ENCODE measurements at places on chromosomes 11 and 22.
A peak's percentile ranks its signal among the peaks of the same experiment; 100 is the strongest.

- DNase-seq = no peak
Observed at GRCh38 chr22:36022697-36023096, 5.9 kb downstream of the RBFOX2 start.

GRCh38 chr11:14641801-14642200 is 1.8 kb upstream of the PDE3B start:
- no peak for DNase-seq

- no peak for DNase-seq
Observed at GRCh38 chr11:83044958-83045712, 26.6 kb downstream of the RAB30 start.

DNA sequence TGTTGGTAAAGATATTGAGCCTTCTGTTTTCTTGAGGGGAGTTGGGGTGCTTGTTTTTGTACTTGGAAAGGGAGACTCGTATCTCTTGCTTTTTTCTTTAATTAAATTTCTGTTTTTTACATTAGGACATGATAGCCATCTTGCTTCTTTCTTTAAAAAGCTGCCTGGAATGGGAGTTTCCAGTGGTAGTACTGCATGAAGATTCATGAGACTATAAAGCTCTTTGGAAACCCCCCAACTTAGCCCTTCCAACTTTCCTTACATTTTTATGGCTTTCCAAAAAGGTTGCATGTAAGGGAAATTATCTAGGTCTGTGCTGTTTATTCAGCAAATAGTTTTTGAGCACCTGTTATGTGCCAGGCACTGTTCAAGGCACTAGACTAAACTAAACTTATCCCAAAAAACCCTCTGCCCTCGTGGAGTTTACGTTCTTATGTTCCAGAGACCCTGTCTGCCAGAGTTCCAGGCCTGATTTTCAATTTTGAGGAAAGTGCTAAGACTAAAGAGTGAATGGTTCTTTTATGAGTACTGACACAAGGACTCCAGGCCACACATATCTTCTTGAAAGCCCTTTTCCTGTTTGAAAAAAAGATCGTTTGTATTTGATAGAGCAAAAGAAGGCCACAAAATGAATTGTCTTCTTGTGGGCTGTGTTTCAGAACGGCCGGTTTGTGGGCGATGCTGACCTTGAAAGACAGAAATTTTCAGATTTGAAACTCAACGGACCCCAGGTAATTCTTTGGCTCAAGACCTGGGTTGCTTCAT is 31.9 kb downstream of the CTNND1 start:
- no peak for DNase-seq

- no peak for DNase-seq
Observed at GRCh38 chr11:66101066-66101464, 31.0 kb downstream of the PACS1 start.

DNA sequence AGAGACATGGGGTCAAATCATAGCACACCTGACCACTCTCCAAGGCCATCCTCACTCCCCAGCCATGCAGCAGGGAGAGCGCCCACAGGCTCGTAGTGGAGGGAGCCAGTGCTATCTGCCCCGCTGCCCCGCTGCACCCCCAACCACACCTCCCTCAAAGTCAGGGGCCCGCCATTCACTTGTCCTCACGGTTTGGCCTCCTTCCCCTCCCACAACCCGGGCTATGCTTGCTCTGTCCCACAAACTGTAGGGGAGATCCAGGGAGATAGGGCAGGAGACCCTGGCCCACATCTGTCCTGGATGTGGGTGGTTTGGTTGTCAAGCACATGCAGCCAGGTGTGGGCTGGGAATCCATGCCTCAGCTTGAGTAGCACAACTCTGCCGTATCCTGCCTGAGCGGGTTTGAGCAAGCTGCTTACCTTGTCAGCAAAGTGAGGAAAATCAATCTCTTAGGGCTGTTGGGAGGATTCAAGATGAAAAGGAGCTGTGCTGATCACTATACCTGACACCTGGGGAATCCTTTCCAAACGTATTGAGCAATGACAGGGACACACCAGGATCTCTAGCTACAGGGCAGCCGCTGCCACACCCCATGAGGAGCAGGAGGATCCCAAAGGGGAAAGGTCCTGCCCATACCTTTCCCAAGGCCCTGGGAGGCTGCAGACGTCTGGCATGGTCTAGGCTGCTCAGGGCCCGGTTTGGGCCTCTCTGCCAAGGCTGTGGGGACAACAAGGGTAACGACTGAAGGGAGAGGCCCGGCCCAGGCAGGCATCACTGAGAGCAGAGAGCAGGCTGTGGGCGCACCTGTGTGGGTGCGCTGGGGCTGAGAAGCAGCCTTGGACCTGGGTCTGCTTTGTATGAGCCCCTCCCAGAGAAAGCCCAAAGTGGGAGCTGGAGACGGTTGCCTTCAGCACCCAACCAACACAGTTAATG is 23.3 kb downstream of the KCNJ5 start:
- DNase-seq = no peak

DNA sequence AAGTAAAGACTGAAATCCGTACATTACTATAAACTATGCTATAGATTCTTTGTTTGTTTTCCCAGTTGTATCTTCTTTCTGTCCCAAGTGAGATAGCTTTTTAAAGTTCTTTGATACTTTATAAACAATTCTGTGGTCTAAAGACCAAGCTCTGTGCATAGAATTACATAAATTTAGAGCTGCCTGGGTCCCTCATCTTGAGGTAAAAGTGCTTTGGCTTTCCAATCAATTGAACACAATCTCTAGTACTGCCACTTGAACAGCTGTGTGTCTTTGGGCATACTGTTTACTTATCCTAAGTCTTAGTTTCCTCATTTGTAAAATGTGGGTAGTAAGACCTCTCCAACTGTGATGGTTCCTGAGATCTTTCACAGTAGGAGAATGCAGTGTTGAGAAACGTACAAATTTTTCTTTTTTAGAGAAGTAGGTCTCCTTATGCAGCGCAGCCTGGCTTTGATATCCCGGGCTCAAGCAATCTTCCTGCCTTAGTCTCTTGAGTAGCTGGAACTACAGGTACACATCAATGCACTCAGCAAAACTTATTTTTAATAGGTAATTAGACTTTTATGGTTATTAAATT is 2.5 kb upstream of the EED start:
- no peak for DNase-seq

- DNase-seq = no peak
Observed at GRCh38 chr11:5224538-5225479, 2.1 kb downstream of the HBB start.

- DNase-seq = no peak
Observed at GRCh38 chr11:72293910-72294615, 50.1 kb upstream of the PHOX2A start.

- DNase-seq = no peak
Observed at GRCh38 chr11:15206791-15207190, 92.1 kb downstream of the INSC start.

GRCh38 chr11:134506046-134506445 is 94.0 kb upstream of the B3GAT1 start:
- DNase-seq = peak; percentile 62

- DNase-seq = peak; percentile 78
Observed at GRCh38 chr11:130131961-130132850, 27.4 kb upstream of the ST14 start.

GRCh38 chr11:28442131-28442530 is 333.9 kb downstream of the METTL15 start:
- no peak for DNase-seq

DNA sequence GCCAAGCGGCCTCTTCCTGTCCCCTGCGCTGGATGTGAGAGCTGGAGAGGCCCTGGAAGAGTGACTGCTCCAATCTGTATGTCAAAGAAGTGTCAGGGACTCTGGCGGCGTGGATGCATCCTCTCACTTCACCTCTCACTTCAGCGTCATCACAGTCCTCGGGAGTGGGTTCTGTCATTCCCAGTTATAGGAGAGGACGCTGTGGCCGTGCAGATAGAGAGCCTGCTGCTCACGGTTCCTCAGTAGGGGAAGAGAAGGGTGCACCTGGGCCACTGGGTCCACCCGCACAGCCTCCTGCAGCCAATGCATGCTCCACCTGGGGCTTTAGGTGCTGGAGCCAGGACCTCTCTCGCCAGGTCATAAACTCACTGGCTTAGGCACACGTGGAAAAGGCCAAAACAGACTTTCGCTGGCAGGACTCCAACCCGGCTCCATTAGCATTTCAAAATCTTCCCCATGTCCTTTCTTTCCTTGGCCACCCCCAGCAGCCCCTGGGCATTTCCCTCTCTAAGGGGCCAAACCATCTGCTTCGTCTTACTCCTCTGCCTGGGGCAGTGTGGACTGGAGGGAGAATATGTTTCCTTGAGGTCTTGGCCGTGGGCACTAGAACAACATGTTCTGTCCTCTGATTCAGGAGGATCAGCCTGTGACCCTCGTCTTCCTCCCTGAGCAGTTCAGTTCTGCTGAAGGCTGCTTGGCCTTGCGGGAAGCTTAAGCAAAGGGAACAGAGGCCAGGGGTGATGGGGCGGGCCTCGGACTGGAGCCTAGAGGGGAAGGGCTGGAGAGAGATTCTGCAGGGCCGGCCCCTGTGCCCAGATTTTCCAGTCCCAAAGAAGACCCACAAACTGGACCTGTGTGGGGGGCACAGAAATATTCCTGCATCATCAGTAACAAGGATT is 57.8 kb downstream of the ST14 start:
- DNase-seq = no peak

GRCh38 chr11:120306519-120307242 is 18.4 kb upstream of the TLCD5 start:
- DNase-seq = no peak

DNA sequence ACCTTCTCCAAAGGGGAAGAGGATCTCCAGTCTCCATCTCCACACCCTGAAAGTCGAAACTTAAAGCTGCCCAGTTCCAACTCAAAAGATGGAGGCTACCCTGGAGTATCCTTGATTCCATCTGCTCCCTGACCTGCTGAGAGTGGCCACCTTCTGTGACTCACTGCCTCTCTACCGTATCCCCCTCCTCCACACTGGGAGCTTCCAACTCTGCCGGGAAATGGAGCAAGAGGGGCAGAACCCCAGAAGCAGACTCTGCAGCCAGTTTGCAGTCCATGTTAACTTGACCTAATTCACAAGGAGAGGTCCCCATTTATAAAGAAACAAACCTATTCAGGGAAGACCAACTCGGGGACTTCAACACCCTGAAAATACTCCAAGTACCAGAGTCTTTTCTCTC is 22.0 kb upstream of the IRAG1 start:
- no peak for DNase-seq

DNA sequence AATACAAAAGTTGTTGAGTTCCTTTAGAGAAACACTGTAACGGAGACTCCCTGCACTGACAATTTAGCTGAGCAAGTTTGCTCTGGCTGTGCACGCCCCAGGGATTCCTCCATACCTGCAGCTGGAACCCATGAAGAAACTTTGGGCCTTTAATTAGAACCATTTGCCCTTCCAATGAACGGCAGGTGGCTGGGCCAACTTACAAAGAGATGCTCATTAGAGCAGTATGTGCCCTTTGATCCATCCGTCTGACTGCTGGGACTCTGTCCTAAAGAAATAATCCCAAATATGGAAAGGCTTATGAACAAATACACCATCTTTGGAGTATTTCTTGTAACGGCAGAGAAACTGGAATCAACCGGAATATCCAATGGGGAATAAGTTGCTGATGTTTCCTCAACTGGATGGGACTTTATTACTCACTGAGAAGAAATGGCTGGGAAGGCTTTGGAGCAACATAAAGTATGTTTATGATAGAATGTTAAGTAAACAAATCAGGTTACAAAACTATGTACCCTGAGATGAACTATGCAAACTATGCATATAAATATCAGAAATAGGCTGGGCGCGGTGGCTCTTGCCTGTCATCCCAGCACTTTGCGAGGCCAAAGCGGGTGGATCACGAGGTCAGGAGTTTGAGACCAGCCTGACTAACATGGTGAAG is 24.4 kb upstream of the FBLN1 start:
- no peak for DNase-seq

DNA sequence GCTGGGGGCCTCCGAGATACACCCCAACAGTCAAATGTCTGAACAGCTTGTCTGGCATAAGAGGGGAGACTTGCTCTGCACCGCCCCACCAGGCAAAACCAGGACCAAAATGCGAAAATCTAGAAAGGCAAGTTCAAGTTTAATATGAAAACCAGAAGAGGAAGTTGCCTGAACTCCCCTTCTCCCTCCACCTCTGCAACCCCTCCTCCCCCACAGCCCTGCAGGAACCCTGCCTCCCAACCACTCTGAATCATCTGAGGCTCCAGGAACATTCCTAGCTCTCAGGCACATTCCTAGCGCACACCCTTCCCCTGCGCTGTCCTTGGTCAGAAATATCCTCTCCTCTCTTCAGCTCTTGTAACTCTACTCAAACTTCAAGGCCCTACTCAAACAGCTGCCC is 36.7 kb downstream of the ISX start:
- no peak for DNase-seq

DNA sequence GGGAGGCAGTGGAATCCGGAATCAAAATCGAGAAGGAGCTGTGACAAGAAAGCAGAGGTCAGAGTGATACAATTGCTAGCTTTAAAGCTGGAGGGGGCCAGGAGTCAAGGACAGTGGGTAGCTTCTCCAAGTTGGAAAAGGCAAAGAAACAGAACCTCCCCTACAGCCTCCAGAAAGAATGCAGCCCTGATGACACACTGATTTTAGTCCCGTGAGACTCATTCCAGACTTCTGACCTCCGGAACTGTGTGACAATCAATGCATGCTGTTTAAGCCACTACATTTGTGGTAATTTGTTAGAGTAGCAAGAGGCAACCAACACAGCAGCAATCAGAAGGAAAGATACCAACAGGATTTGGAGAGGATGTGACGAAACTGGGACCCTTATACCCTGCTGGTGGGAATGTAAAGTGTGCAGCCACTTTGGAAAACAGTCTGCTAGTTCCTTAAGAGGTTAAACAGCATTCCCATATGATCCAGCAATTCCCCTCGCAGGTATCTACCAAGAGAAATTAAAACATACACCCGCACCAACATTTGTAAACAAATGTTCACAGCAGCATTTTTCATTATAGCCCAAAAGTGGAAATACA is 66.7 kb downstream of the DSCAML1 start:
- no peak for DNase-seq

DNA sequence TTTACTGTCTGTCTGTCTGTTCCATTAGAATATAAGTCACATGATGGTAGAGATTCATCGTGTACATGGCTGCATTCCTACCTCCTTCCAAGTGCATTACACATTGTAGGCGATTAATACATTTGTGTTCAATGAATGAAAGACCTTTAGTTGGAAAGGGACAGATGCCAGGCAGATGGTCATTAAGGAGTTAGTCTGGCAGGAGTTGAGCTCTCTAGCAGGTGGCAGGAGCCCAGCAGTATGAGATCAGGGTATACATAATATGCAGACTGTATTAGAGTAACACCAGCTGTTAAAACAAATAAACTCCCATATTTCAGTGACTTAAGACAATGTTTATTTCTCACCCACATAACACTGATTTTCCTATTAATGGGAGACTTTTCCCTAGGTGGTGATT is 147.7 kb upstream of the LARGE1 start:
- DNase-seq = peak; percentile 83

Measured in brain (organoid and tissue), 16 donors.